ENCODE measurements at places on chromosomes 12 and 14.

DNA sequence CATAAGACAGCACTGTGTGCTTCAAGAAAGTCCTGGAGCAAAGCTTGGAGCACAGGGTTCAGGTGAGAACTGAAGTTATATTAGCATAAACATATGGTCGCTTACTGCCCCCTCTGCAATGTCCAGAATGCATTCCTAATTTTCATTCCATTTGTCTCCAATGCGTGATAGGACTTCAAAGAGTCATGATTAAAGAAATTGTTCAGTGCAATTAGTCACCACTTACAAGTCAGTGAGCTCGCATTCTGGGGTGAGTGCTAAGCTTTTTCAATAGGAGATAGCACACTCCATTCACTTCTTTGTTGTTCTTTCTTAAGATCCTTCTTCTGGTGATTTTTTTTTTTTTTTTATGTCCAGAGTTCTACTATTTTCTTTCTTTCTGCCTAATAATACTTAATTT lies 398.4 kb downstream of the SYT1 start:
- no peak for DNase-seq

- no peak for DNase-seq
Measured at GRCh38 chr12:22535478-22535877, 8.9 kb downstream of the C2CD5 start.

GRCh38 chr14:52061390-52061789 lies 7.5 kb downstream of the NID2 start:
- no peak for DNase-seq

GRCh38 chr14:87108726-87109125 lies 884.3 kb downstream of the GALC start:
- peak; percentile 52 for DNase-seq

- DNase-seq: no peak
Measured at GRCh38 chr14:35394326-35395013, 10.1 kb downstream of the NFKBIA start.

- no peak for DNase-seq
Measured at GRCh38 chr14:31127690-31128089, 79.9 kb downstream of the HECTD1 start.

GRCh38 chr14:54567639-54568561 lies 972 bp downstream of the SAMD4A start:
- peak; percentile 52 for DNase-seq

- no peak for DNase-seq
Measured at GRCh38 chr14:59823179-59823578, 47.4 kb downstream of the RTN1 start.

- DNase-seq: no peak
Measured at GRCh38 chr12:52691076-52691840, 11.1 kb upstream of the KRT1 start.

GRCh38 chr12:69084816-69085378 lies 151.9 kb upstream of the CPM start:
- no peak for DNase-seq

- no peak for DNase-seq
Measured at GRCh38 chr14:84929834-84930233, 600.1 kb upstream of the FLRT2 start.

GRCh38 chr12:75526655-75527511 lies 15.5 kb upstream of the KRR1 start:
- peak; percentile 96 for DNase-seq

GRCh38 chr12:39145175-39145999 lies 240.0 kb upstream of the CPNE8 start:
- no peak for DNase-seq

GRCh38 chr12:55707841-55708694 lies at the start of gene ITGA7:
TSS of gene ITGA7 (minus strand) at chr12:55707904. CDS start at chr12:55707682, 222 bp downstream.
- peak; percentile 95 for DNase-seq

GRCh38 chr12:131897875-131898274 lies 3.5 kb downstream of the ULK1 start:
- no peak for DNase-seq

DNA sequence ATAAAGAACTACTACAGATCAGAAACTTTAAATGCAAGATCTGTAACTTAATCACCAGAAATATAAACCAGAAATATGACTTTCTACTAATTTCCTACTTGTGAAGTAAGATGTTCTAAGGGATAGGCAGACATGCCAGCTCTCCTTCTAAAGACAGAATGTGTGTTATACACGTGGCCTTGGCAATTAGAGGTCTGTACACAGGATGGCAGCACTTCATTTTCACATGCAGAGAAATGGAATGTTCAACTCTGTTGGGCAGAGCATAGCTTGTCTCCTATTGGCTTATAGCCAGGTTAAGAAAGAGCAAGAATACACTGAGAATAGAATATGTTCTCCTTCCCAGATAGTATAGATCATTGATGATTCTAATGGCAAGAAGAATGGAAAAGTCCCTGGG lies 403.8 kb downstream of the DAD1 start:
- DNase-seq: peak; percentile 5

GRCh38 chr12:26614011-26614616 lies 218.9 kb downstream of the ITPR2 start:
- DNase-seq: peak; percentile 23

GRCh38 chr14:23364164-23365035 lies 572 bp downstream of the EFS start:
- DNase-seq: no peak

GRCh38 chr12:2057041-2057794 lies 4.4 kb downstream of the CACNA1C start:
- peak; percentile 64 for DNase-seq

- peak; percentile 89 for DNase-seq
Measured at GRCh38 chr12:124636138-124636978, 68.9 kb upstream of the NCOR2 start.

DNA sequence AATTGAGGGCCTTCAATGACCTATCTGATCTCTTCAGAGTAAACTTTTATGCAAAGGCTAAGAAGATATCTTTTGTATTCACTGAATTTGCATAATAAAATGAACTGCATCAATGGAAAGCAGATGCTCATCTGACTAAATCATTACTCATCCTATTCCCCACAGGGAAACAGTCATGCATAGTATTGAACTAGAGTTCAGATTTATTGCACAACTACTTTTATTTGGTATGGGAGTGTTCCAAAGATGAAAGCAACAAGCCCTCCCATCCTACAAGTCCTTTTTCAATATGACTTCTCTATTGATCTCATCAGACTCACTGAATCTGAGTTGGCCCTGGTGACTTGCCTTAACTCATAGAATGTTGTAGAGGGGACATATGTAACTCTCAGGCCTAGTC lies 159.8 kb downstream of the KITLG start:
- DNase-seq: peak; percentile 58

- DNase-seq: no peak
Measured at GRCh38 chr12:7834701-7835100, 38.0 kb downstream of the SLC2A14 start.

DNA sequence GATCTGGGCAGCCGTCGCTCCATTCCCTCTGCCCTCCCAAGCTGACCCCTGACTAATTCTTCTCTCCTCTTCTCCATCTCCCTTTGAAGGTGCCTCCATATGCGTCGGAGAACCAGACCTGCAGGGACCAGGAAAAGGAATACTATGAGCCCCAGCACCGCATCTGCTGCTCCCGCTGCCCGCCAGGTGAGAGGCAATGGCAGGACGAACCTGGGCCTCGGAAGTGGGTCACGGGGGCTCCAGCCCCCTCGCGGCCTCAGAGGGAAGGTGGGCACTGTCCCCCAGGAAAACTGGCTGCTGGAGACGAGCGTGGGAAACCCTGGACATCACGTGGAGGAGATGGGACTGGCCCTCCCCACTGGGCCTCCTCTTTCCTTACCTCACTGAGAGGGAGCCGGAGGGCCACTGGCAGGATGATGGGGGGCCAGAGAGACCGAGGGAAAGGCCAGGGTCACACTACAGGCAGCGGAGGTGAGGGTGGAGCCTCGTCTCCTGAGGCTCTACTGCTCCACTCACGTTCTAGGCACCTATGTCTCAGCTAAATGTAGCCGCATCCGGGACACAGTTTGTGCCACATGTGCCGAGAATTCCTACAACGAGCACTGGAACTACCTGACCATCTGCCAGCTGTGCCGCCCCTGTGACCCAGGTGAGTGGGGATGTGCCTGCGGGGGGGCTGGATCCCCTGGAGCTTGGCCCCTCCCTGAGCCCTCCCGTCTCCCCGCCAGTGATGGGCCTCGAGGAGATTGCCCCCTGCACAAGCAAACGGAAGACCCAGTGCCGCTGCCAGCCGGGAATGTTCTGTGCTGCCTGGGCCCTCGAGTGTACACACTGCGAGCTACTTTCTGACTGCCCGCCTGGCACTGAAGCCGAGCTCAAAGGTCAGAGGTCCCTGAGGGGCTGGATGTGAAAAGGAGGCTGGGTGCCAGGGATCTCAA lies 806 bp downstream of the LTBR start:
- peak; percentile 24 for DNase-seq

GRCh38 chr12:124849382-124849781 lies 14.3 kb downstream of the SCARB1 start:
- DNase-seq: no peak

- DNase-seq: peak; percentile 84
Measured at GRCh38 chr12:75820848-75821578, 210.6 kb downstream of the PHLDA1 start.

- DNase-seq: no peak
Measured at GRCh38 chr12:31736472-31736871, 7.7 kb upstream of the AMN1 start.
